ENCODE measurements at places on chromosomes 12 and 14.

GRCh38 chr12:32034045-32034444 lies 72.6 kb upstream of the BICD1 start:
- no peak for DNase-seq

- DNase-seq: no peak
Measured at GRCh38 chr12:106192659-106193393, 54.1 kb upstream of the NUAK1 start.

DNA sequence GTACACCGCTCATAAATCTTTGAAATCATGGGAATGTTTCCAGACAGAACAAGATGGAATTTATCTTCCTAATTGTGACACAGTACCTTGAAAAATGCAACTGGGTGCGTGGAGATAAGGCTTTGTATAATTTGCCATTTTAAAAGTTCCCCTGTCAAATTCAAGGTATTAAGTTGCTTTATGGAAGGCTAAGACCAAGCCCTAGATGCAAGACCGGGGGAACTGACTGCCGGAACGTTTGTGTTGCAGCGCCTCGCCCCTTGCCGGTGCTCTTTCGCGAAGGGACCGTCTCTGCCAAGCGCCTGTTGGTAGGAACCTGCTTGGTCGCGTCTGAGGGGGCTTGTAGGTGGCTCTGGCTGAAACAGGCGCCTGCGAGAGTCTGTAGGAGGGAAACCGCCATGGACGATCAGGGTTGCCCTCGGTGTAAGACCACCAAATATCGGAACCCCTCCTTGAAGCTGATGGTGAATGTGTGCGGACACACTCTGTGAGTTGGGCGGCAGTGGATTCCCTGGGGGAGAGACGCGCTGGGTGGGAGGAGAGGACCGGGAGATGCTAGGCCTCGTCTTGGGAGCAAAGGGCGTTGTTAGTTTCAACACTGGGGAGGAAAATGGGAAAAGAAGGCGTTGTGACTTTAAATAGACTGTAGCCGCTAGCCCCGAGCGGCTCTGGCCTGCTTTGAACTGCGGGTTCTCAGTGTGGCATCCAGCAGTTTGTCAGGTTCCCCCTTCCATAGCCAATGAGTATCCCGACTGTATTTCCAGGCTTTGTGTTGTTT lies at the start of gene MNAT1:
TSS of gene MNAT1 (plus strand) at position 297 of the 778 bp plus-strand sequence. CDS start at position 399, 102 bp downstream.
- peak; percentile 81 for DNase-seq

DNA sequence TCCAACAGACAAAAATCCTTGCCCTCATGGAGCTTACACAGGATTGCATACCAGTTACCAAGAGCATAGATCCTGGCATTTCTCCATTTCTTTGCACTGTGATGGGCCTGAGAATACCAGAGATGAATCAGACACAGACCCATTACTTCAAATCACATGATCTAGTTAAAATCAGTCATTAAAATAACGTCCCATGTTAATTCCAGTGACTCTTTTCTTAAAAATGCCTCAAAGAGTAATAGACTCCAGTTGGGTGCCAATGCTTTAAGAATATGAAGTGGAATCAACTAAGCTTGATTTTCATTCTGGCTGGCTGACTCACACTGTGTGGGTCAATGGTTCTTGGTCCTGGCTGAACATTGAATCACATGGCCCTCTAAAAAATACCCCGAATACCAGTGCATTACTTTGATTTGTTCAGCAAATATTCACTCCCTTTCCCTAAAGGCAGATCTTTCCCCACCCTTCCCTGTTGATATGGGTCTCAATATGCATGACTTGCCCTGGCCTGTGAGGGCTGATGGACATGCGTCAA lies 11.0 kb downstream of the ASB2 start:
- no peak for DNase-seq

GRCh38 chr14:81123811-81124210 lies 96.9 kb downstream of the GTF2A1 start:
- no peak for DNase-seq

GRCh38 chr14:69479696-69480095 lies 4.8 kb upstream of the PLEKHD1 start:
- DNase-seq: no peak

- DNase-seq: no peak
Measured at GRCh38 chr14:58770491-58770982, 132.8 kb downstream of the DACT1 start.

- DNase-seq: no peak
Measured at GRCh38 chr12:18595412-18595811, 142.4 kb downstream of the PLCZ1 start.

GRCh38 chr12:87991483-87991882 lies 37.7 kb downstream of the C12orf50 start:
- no peak for DNase-seq

DNA sequence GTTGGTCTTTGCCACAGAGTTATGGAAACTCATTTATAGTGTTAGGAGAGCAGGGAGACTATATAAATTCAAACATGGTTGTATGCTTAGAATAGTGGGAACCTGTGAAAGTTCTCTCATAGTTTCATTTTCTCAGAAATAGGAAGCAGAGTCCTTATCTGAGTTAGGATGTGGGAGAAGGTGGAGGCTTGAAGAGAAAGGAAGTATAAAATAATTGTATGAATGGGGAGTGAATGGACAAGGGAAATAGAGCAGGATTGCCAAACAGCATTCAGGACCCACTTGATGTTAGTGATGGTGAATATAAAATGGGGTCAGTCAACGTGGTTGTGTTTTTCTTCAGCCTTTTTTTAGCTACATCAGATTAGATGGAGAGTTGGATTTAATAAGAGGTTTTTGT lies 34.0 kb upstream of the TPH2 start:
- no peak for DNase-seq

DNA sequence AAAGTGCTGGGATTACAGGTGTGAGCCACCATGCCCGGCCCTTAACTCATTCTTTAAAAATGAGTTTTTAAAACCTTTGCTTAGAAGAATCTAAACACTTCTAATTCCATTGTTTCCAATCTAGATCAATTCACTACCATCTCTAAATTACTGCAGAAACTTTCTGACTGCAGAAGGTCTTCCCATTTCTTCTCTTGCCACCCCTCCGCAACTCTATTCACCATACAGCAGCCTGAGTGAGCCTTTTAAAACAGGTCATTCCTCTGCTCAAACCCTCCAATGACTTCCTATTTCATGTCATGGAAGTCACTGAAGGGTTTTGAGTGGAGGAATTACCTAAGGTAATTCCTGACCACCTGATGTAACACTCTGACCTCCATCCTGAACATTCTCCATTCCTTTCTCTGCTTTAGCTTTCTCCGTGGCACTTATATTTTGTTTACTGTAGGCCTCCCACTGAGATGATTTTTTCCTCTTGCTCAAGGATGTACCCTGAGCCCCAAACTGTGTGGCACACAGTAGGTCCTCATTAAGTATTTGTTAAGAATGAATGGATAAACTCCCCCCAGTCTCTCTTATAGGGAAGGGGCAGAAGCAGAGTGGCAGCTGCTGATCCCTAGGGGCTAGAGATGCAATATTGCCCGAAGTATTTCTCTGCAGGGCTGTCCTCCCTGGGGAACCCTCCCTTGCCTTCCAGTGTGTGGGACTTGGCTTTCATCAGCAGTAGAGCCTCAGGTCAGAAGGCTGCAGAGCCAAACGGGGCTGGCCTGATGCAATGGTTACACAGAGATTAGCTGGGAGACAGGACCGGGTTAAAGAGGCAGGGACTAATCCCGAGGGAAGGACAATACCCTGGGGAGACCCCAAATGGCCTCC lies 1.2 kb downstream of the DDIT3 start:
- peak; percentile 20 for DNase-seq

DNA sequence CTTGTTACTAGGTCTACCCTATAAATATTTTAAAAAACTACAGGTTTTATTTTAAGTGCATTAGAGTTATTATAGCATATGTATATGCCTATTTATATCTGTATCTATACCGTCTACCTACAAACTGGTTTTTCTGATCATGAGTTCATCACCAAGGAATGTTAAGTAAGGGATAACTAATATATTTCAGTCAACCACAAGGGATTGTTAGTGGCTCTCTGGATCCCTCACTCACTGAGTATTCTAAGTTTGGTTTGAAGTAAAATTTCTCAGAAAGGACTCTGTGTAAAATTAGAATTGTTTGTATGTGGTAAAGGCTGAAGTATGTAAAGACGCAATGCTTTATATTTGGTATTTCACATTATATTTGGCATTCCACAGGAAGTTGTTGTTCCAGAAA lies 4.8 kb downstream of the EPYC start:
- DNase-seq: no peak

GRCh38 chr14:103930051-103930604 lies 1.9 kb downstream of the TDRD9 start:
- DNase-seq: no peak

DNA sequence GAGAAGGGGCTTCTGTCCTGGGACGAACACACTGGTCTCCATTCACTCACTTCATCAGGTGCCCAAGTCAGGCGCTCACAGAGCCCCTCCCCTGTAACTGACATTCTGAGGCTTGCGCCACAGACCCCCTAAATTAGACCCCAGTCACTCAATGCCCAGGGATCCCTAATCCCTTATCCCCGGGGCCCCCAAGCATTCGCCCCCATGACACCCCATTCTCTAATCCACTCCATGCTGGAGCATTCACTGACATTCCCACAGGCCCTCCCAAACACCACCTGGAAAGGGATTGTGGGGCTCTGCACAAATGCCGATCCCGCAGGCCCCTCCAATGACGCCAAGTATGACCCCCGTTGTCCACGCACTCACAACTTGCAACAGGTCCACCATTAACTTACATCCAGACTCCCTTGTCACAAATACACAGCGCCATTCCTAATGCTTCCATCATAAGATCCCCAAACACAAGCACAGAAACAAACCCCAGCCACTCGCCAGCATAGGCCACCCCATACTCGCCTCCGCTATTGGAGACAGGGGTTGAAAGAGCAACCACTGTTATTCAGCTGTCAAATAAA lies 1.5 kb downstream of the ZNF605 start:
- no peak for DNase-seq

- DNase-seq: no peak
Measured at GRCh38 chr12:94092516-94093241, 55.7 kb upstream of the PLXNC1 start.

GRCh38 chr14:42628602-42629001 lies 1021.9 kb downstream of the LRFN5 start:
- no peak for DNase-seq

DNA sequence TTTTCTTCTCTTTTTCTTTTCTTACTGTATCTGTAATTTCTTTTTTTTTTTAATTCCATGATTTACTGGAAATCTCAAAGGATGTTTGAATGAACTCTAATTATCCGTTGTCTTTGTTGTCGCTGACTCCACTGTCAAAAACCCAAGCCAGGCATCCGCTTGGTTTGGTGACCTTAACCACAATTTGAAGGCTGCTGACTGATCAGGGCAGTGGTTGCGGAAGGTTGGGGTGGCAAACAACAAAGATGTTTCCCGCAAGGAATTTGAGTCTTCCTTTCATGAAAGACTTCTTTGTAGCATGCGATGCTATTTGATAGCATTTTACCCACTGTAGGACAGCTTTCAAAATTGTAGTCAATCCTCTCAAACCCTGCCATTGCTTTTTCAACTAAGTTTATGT lies 1013.8 kb downstream of the DIO2 start:
- no peak for DNase-seq

GRCh38 chr14:81211844-81212243 lies 8.9 kb downstream of the GTF2A1 start:
- DNase-seq: no peak

DNA sequence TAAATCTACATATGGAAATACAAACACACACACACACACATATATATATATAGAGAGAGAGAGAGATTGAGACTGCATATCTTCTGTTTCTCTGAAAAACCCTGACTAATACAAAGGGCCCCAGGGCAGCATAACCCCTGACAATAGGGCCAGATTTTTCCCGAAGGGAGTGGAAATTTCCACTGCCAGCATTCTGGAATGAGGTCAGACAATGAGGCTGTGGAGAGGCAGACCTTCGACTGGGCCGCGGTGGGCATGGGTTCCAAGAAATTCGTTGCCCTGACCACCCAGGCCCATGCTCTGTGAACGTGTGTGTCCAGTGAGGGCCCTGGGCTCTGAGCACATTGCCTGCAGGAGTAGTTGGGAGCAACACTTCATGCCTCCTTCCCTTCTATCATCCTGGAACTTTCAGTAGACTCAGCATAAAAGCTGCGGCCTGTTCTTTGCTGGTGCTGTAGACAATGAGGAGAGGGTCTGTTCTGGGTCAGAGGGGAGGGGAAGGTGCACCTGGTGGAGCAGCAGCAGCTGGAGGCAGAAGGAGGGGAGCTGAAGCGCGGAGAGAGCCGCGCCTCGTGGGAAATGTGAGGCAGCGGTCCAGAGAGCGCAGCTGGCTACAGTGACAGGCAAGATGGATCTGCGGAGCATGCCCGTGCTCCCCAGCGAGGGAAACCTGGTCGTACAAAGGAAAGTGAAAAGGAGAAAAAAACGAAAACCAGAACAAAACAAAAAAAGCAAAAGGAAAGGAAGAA lies 25.6 kb upstream of the CCDC60 start:
- DNase-seq: no peak

GRCh38 chr14:64856529-64857445 lies 22.9 kb downstream of the SPTB start:
- DNase-seq: no peak

DNA sequence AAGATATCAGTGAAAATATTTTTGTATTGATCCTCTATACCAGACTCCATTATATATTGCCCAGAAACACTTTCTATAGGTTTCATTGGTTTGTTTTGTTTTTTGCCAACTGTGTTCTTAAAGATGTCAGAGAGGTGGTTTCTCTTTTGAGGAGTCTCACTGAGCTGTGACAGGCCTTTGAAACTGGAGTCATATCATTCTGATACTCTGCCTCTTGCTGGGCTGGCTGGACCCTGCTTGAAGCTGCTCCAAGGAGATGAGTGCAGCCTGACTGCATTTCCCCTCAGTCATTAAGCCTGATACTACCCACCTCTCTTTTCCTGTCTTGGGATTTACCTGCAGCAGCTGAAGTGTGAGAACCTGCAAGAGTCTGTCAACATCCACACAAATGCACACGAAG lies 16.4 kb upstream of the TAS2R30 start:
- DNase-seq: no peak

DNA sequence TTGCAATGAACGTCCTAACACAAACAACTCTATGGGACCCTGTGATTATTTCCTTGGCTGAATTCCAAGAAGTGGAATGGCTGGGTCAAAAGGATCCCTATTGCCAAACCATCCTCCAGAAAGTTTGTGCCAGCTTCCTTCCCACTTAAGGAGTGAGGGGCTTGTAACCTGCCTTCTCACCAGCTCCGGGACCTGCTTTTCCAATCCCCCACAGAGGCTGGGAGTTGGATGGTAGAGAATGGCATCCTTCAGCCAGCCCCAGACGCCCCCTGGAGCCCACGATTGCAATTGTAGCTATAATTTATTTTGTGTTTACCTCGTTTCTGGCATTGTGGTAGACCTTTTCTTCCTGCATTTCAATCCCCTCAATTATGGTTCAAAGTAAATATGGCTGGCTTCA lies 9.7 kb upstream of the ZDHHC22 start:
- DNase-seq: peak; percentile 24

DNA sequence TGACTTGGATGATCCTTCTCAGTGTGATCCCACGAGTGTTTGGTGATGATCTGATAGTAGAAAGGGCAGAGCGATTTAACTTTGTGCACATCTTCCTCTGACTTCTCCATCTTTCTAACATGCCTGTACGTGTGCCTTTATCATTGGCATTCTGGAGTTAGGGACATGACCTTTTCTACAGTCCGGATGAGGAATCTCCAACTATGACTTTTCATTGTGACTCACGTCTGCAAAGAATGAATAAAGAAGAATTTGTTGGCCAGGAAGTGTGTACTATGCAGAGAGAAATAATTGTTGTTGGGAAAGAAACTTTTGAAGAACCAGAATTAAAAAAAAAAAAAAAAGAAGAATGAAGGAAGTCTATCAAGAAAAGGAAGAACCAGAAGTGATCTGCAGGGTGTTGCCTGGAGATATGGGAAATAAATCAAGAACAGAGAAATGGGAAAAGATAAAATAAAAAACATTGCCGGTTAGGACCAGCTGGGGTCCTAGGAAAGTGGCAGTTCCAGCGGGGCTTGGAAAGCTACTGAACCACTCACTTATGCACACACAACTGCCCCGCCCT lies 25.3 kb downstream of the PPFIBP1 start:
- no peak for DNase-seq

Measured in stimulated activated CD4-positive, alpha-beta T cell treated with anti-CD3 and anti-CD28 coated beads, Interleukin-2, amount 100 ng/mL, for 24 hours (primary cell).